ENCODE measurements at places on chromosomes 2 and 18.

GRCh38 chr18:3596637-3597384 is 146.8 kb downstream of the TGIF1 start:
- DNase-seq, result peak; percentile 93

- DNase-seq, result no peak
Measured at GRCh38 chr2:232393556-232393955, 13.1 kb upstream of the ALPG start.

- no peak for DNase-seq
Measured at GRCh38 chr18:75592527-75592926, 165.0 kb upstream of the SMIM21 start.

DNA sequence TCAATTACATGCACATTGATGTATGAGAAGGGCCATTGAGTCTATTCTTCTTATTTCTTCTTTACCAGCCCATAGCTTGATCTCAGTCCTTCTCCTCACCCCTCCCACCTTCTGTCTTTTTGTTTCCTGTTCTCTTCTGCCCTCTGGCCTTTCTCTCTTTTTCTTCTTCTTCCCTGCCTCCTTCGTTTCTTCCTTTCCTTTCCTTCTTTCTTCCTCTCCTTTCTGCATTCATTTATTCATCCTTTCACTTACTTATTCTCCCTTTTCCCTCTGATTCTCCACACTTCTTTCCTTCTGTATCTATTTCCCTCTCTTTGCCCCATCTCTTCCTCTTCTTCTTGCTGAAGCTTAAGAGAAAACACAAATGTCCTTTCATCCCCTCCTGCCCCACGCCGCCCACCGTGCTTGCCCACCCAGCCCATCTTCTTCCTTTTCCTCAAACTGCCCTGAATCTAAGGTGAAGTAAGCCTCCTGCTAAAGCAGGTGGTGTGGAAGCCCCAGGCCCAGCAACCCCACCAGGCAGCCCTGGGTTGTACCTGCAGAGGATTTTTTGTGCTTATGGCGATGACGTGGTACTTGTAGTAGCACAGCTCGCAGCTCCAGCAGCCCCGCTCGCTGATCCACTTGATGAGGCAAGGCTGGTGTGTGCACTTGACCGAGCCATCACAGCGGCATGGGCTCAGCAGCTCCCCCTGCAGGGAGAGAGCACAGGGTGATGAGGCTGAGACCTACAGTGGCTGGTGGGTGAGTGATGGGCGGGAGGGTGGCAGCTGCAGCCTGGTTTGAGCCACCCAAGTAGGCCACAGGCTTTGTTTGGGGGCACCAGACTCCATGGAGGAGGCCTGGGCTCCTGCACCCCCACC is 89.0 kb downstream of the MARCHF4 start:
- no peak for DNase-seq

GRCh38 chr2:203463266-203463678 is 71.8 kb downstream of the RAPH1 start:
- no peak for DNase-seq
